ENCODE measurements at places on chromosomes 1 and 21. TPM values are rescaled to one million over a fixed set of nuclear protein-coding genes. Genes with fewer than 3 reads are reported as not detected.

Gene INKA2
- total RNA-seq: 5.3 TPM

Gene RHCE
- not detected for total RNA-seq

Gene STX12
- total RNA-seq: 83.8 TPM

Gene LUZP1
- total RNA-seq: 92.3 TPM

Gene RNF187
- total RNA-seq: 86.4 TPM

Gene RIMKLA
- total RNA-seq: not detected

Gene SETD4
- total RNA-seq: 19.6 TPM

Gene ADGRL4
- total RNA-seq: 205 TPM

Gene UBAP2L
- 229 TPM for total RNA-seq

Gene LRRC53
- total RNA-seq: not detected

Gene LYPLAL1
- 25.4 TPM for total RNA-seq

Gene AKNAD1
- total RNA-seq: not detected

Gene ATP1A2
- total RNA-seq: not detected

Gene FCRL2
- total RNA-seq: not detected

Gene CFAP141
- not detected for total RNA-seq

Gene AADACL3
- not detected for total RNA-seq

Gene ZBTB7B
- 24.0 TPM for total RNA-seq

Gene CTSK
- 6.7 TPM for total RNA-seq

Gene KRTAP20-2
- total RNA-seq: not detected

Gene C1orf141
- total RNA-seq: not detected

Gene LYPD8
- not detected for total RNA-seq

Gene LRRC42
- 28.1 TPM for total RNA-seq

Gene HSPA6
- not detected for total RNA-seq

Gene UBR4
- total RNA-seq: 150 TPM

Gene DUSP10
- total RNA-seq: 1.6 TPM

Gene PLA2G4A
- 10.6 TPM for total RNA-seq

Gene CFAP45
- total RNA-seq: 2.1 TPM

Gene DDX59
- total RNA-seq: 17.7 TPM

Gene GJB3
- total RNA-seq: not detected

Gene VAV3
- 1.5 TPM for total RNA-seq

Gene LCE1F
- total RNA-seq: not detected

Gene CD5L
- not detected for total RNA-seq

Gene CFH
- 19.3 TPM for total RNA-seq

Gene CD164L2
- not detected for total RNA-seq

Gene CNR2
- not detected for total RNA-seq

Gene MAP10
- 2.0 TPM for total RNA-seq

Gene NCDN
- total RNA-seq: 22.0 TPM

Gene BTBD19
- 69.9 TPM for total RNA-seq

Gene CEP170
- total RNA-seq: 225 TPM

Gene CYYR1
- total RNA-seq: 23.8 TPM

Gene MROH9
- total RNA-seq: not detected

Gene UTS2
- total RNA-seq: not detected

Gene LMNA
- 715 TPM for total RNA-seq

Gene PROX1
- 4.0 TPM for total RNA-seq

Gene HAPLN2
- total RNA-seq: not detected

All from endothelial cell of umbilical vein (primary cell).